ENCODE measurements at places on chromosomes 1 and 21. TPM values are rescaled to one million over a fixed set of nuclear protein-coding genes. Genes with fewer than 3 reads are reported as not detected.

CRYAA gene
- not detected for polyA plus RNA-seq

LCE6A gene
- not detected for polyA plus RNA-seq

LINGO4 gene
- not detected for polyA plus RNA-seq

C1orf105 gene
- not detected for polyA plus RNA-seq

FCGR2B gene
- not detected for polyA plus RNA-seq

RCSD1 gene
- not detected for polyA plus RNA-seq

GPATCH2 gene
- polyA plus RNA-seq, result 17.1 TPM

LHX8 gene
- 8.8 TPM for polyA plus RNA-seq

RBM11 gene
- polyA plus RNA-seq, result 20.0 TPM

NOS1AP gene
- polyA plus RNA-seq, result 5.3 TPM

IQCC gene
- polyA plus RNA-seq, result 5.6 TPM

MPL gene
- not detected for polyA plus RNA-seq

ITGB2 gene
- polyA plus RNA-seq, result not detected

ADAMTS1 gene
- polyA plus RNA-seq, result 2.7 TPM
